SK-N-SH (cell line): ENCODE measurements at places on chromosomes 4 and X.

DNA sequence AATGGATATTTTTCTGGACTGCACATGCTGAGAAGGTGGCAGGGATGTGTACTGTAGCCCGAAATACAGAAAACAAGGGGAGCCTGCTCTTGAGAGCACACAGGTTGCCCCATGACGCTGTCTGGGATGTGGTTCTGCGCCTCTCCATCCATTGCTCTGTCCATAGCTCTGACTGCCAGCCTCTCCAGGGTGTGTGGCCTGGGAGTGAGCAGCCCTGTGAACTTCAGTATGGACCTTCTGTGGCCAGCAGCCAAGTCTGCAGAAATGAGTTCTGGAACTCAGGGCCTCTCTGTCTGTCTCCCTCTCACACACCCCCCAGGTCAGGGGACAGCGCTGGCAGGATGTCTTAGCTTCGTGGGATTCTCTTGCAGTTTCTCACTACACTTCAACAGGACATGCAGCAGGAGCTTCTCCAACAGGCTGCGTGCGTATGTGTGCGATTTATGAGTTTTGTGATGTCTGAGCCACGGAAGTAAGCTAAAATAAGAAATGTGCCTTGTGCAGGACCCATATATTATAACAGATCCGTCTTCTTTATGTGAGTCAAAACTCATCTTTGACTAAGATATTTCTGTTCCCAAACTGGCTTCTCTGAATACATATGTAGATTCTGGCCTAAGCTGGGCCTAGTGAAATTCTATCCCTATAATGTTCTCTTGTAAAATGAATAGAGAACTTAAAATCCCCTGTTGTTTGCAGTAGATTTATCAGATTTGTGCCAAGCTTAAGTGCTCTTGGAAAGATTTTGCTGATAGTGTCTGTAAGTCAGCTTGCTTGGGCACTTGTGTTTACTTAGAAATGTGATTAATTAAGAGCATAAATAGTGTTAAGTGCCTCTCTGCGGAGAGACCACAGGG lies 40.0 kb downstream of the PROM1 start:
- DNase-seq = no peak

- no peak for DNase-seq
Measured at GRCh38 chrX:43141885-43142284, 363.9 kb upstream of the PPP1R2C start.

- DNase-seq = no peak
Measured at GRCh38 chr4:181670506-181670905, 572.7 kb upstream of the TENM3 start.

- peak; percentile 69 for DNase-seq
Measured at GRCh38 chr4:8236106-8236919, 33.2 kb upstream of the HTRA3 start.

GRCh38 chr4:147944249-147944648 lies 212.4 kb downstream of the ARHGAP10 start:
- DNase-seq = no peak

DNA sequence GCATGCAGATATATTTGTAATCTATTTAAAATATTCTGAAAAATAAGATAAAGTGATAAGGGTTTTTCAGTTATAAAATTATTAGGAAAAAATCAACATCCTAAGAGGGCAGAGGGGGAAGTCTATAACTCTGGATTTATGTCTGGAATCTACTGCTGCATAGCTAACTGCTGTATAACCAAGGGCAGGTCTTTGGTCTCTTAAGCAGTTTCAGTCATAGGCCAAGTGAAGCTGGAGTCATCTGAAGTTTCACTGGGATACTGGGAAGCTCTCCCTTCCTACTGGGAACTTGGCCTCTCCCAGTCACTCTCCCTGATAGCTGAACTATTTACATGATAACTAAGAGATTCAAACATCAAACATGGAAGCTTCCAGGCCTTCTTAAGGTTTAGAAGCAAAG lies 1409.9 kb upstream of the PCDH7 start:
- DNase-seq = no peak

GRCh38 chrX:64977830-64978229 lies 1.6 kb upstream of the ZC4H2 start:
- DNase-seq = no peak

DNA sequence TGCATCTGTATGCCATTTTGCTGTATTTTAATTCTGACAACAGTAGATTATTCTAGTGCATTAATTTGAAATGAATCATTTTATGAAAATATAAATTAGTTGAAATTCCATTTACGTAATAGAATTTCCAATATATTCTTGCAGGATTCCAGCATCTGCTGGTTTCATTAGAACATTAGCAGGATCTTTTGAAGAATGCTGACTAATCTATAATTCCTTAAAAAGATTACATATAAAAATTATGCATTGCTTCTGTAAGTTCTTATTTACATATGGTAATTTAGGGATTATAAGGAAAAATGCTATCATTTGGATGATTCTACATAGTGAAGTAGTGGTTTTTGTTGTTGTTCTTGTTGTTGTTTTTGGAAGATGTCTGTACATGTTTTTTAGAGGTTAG lies 182.2 kb upstream of the GNPDA2 start:
- no peak for DNase-seq

DNA sequence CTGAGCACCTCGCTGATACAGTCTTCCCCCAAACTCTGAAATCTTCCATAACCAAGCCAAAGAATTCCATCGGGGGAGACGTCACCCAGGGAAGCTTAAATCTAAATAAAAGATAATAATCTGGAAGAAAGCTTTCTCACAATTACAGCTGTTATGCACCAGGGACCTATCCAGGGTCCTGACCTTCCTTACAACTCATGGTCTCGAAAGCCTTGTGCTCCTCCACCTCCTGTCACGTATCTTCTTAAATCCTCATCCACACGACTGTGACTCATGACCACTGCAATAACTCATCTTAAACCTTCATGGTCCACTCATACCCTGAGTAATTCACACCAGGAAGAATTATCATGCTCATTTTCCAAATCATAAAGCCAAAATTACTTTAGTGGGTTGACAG lies 166.8 kb upstream of the FRG1 start:
- DNase-seq = no peak

- no peak for DNase-seq
Measured at GRCh38 chr4:156805696-156806095, 165.9 kb downstream of the PDGFC start.

DNA sequence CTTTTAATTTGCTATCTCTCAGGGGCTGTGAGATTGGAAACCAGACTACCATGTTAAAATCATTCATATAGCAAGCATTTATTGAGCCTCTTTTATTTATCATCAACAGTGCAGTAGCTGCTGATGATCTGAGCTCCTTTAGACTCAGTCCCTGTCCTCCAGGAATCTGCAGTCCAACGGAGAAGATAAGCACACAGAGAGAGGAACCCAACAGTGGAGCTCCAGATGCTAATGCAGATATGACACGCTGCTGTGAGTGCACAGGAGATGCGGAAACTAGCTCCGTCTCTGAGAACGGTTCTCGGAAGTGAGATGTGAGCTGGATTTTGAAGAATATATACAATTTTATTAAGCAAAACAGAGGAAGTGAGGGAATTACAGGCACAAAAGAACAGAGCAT lies 35.4 kb downstream of the DCHS2 start:
- DNase-seq = no peak

DNA sequence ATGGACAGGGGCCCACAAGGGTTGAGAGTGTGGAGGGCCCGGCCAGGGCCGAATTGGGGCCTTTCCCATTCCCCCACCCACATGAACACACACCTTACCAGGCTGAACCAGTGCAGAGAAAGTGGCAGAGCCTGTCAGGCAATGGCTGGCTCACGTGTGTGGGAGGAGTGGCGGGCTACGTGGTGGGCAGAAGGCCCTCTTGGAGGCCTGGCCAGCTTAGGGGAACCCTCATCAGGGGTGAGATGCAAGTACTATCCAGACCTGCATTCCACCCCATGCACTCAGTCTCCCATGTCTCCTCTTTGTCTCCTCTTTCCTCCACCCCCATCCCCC lies 965 bp downstream of the TCEAL4 start:
- DNase-seq = peak; percentile 6

DNA sequence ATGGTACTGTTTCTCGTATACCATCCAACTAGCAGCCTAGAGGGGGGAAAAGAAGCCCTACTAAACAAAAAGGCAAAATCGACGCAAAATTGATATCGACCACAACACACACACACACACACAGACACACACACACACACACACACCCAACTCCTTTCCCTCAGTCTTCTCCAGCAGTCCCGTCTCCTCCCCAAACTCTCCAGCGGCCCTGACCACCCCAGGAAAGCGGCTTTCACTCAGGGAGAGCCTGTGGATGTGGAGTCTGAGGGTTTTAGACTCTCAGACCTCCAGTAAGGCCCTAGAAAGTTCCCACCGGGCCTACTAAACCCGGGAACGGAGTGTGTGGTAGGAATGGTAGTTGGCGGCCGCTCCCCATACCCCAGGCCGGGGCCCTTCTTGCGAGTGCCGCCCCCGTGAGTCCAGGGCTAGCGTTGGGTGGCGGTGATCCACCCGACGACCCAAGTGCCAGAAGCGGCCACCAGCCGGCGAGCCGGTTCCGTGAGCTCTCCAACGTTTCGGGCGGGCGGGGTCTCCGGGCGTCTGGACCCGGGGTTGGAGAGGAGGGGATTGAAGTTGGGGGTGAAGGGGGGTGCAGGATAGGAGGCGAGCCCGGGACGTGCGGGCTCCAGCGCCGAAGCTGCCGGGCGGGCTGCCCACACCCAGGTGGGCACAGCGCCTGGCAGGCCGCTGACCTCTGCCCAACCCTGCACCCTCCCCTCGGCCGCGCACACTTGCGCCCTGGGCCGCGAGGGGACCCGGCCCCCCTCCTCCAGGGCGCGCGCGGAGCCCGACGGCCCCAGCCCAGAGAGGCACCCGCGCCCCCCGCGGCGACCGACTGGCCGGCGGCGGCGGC lies 13.7 kb downstream of the ARX start:
- DNase-seq = no peak

- DNase-seq = no peak
Measured at GRCh38 chr4:83153417-83153816, 38.9 kb upstream of the PLAC8 start.

GRCh38 chrX:129495900-129496299 lies 27.4 kb downstream of the SMARCA1 start:
- no peak for DNase-seq

GRCh38 chrX:141468940-141469339 lies 115.6 kb downstream of the SPANXA1 start:
- DNase-seq = no peak

DNA sequence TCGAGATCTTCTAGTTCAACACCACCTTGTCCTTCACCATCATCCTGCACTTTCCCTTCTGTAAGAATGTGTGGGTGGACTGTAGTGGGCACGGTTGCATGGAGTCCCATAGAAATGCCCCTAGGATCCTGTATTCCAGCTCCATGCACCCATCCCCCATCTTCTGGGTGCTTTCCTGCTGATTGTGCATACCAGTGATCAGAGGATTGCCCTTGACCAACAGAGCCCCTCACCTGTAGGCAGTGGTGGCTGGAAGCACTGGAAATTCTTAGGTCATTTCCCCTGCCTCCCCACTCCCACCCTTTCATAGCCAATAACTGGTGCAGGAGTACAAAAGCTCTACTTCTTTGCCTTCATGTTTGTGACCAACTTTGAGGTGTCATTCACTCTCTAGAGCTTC lies 213.4 kb upstream of the ARSJ start:
- no peak for DNase-seq

- no peak for DNase-seq
Measured at GRCh38 chrX:47976254-47977151, 27.3 kb downstream of the ZNF182 start.

DNA sequence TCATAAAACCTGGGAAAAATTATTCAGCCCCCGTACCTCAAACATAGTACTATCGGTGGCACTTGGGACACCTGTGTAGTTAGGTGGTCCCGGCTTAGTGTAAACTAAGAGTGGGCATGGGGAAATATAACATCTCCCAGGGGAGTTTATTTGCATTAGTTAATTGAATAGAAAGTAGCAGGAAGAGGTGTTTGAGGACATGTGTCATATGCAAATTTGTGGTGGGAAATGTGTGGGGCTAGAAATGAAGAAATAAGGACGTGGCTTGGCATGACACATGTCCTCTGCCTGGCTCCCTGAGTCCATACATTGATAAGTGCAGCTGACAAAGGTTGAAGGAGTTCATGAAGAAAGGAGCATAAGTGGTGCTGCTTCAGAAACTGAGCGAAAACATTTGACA lies 483.6 kb downstream of the SH2D1A start:
- DNase-seq = no peak

DNA sequence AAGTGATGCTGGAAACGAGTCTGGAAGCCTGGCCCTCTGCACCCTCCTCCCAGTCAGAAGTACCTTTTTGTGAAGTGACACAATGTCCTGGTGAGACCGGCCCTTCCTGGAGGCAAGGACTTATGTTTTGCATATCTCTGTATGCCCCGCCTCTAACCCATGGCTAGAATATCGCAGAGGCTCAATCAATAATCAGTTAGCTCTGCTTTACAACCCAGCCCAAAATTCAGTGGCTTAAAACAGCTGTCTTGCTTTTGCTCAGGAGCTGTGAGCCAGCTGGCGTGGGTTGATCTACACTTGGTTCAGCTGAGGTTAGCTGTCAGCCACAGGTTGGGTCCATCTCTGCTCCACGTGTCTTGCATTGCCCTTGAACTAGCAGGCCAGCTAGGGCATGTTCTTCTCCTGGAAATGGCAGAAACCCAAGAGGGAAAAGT lies 98.8 kb upstream of the METTL14 start:
- DNase-seq = no peak

- no peak for DNase-seq
Measured at GRCh38 chr4:148914734-148915133, 472.5 kb upstream of the NR3C2 start.

DNA sequence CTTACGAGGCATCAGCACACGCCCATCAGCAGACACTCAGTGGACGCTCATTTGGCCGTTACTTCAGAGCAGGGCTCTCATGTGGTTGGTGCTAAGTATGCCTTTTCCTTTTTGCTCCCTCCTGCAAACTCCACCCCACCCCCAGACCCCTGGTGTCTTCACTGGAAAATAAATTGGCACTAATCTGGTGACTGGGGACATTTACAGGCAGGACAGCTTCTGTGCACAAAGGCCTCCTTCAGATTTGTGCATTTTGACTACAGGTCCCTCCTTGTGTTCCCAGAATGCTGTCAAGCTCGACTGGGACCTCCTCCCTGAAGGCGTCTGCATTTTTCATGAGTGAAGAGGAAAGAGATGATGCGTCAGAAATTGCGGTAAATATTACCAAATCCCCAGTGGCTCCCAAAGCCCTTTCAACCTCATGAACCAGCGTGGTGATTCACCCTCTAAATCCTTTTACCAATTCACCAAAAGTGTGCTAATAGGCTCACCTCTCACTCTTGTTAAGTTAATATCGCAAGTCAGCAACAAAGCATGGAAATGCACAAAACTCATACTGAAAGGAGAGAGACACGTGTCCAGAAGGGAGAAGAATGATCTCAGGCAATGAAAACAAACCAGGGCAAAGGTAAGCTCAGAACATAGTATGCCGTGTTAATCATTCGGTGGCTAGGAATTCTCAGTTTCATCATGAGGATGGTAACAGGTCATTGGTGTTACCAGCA lies 119.0 kb downstream of the NKX6-1 start:
- no peak for DNase-seq
